ENCODE measurements at places on chromosomes 11 and 22.

GRCh38 chr22:29642694-29643093, 39.3 kb downstream of the NF2 start:
- no peak for DNase-seq

- DNase-seq = no peak
Observed at GRCh38 chr11:46834821-46835220, 11.3 kb downstream of the CKAP5 start.

DNA sequence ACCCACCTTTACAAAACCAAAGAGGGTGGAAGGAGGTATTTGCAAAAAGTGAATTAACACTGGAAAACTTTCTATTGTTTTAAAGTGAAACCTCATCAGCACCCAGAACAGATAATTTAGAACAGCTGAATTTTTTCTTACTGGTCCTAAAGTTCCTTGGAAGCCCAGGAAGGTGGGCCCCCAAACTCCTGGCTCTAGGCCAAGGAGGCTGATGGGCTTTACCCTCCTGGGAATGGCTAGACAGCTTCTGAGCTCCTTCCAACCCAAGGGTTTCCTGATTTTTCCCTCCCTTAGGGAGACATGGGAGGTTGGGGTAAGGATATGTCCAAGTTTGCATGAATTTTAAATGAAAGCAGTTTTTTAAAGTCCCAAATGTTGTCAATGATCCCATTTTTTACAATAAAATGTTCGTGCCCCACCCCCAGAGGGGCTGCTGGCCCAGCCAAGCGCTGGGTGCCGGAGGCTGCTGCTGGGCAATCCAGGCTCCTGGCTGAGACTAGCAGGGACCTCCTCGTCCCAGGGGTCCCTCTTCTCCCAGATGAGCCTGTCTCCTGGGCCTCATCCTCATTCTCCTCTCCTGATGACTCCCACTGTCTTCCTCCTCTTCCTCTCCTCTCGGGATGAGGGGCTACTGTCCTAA, 28.4 kb downstream of the RELT start:
- DNase-seq = no peak

DNA sequence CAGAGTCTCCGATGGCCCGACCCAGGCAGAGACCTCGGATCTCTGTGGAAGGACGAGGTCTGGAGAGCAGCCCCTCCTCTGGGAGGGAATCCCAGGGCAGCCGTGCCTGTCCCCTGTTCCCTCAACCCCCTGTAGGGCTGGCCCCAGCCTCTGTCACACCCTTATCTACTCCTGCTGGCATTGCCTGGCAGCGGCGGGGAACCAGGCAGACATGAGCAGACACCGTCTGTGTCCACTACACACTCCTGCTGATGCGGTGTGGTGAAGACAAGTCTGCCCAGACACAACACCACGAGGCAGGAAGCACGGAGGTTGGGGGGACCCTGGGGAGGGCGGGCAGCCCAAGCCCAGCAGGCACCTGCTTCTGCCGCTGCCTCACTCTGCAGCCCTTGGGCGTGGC, 52.5 kb upstream of the A4GALT start:
- no peak for DNase-seq

DNA sequence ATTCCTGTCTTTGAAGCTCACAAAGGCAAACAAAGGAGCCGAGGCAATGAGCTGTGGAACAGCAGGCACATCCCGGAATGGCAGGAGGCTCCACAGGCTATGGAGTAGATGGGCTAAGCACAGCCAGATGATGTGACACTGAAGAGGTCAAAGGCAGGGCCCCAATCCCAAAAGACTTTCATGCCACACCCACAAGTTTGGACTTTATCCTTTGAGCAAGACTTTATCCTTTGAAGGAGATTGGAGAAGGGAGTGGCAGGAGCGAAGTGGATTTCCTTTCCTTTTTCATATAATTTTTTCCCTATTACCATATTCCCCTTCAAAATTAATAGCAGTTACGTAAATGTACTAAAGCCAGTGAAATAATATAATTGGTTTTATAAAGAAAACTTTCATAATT, 379.4 kb downstream of the CADM1 start:
- no peak for DNase-seq

- DNase-seq = no peak
Observed at GRCh38 chr22:31119026-31119717, 3.6 kb upstream of the INPP5J start.

GRCh38 chr11:124514131-124514530, 29.3 kb downstream of the OR8B12 start:
- DNase-seq = no peak

DNA sequence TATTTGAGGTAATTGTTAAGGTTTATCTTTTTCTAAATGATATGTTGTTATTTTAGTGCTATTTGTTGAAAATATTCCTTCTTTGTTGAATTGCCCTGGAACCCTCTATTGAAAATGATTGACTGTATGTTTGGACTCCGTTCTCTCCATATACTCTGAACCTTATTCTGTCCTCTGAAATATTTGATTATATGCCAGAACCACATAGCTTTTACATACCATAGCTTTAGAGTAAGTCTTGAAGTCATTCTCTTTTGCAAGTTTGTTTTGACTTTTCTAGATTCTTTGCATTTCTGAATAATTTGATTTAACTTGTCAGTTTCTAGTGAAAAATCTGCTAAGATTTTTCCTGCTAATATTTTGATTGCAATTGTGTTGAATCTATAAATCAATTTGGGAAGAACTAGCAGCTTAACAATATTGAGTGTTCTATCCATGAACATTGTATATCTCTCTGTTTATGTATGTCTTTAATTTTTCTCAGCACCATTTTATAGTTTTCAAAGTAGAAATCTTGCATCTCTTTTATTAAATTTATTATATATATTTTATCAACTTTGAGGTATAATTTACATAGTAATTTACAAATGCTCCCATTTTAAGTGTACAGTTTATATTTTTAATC, 51.7 kb upstream of the PITPNB start:
- no peak for DNase-seq

DNA sequence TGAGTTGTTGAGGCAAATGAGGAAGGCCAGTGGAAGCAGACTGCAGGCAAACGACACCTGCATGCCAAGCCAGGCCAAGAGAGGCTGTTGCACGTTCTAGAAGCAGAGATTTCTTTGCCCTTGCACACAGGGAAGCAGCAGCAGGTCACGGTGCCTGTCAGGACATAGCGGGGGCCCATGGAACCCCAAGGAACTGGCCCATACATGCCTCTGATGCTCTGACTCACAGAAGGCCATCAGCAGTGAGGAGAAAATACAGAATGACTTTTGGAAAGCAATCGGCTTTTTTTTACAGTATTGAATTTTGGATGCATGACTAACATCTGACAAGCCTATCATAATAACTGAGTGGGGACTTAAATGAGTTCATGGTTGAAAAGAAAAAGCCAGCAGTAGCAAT, 123.9 kb downstream of the MPPED1 start:
- no peak for DNase-seq

- DNase-seq = no peak
Observed at GRCh38 chr11:119091178-119091577, 6.5 kb downstream of the HMBS start.

GRCh38 chr22:31134688-31135087, 5.6 kb downstream of the PLA2G3 start:
- no peak for DNase-seq

GRCh38 chr11:65503368-65503948, 4.6 kb downstream of the MALAT1 start:
- no peak for DNase-seq

DNA sequence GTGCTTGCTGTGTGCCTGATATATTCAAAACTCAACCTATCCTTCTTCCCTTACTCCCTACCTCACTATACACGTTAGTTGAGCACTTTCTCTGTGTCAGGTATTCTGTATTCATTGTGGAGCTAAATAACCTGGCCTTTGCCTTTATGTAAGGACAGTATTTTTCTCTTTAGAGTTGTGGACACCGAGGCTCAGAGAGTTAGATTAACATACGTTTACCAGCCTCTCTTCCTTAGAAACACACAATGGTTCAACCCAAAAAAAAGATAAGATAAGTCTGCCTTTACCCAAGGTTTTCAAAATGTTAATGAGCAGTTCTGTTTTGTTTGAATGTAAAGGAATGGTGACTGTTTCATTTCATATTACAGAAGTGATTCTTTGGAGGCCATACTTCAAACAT, 45.0 kb downstream of the CBL start:
- DNase-seq = no peak

DNA sequence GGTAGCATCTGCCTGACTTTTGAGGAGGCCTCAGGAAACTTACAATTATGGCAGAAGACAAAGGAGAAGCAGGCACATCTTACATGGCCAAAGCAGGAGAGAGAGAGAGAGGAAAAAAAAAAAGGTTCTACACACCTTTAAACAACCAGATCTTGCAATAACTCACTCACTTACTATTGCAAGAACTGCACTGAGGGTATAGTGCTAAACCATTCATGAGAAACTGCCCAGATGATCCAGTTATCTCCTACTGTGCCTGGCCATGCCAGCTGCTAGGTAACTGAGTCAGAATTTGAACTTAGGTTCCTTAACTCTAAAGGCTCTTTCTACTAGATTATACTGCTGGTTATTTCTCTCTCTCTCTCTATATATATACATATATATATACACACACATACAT, 7.3 kb downstream of the HORMAD2 start:
- no peak for DNase-seq

DNA sequence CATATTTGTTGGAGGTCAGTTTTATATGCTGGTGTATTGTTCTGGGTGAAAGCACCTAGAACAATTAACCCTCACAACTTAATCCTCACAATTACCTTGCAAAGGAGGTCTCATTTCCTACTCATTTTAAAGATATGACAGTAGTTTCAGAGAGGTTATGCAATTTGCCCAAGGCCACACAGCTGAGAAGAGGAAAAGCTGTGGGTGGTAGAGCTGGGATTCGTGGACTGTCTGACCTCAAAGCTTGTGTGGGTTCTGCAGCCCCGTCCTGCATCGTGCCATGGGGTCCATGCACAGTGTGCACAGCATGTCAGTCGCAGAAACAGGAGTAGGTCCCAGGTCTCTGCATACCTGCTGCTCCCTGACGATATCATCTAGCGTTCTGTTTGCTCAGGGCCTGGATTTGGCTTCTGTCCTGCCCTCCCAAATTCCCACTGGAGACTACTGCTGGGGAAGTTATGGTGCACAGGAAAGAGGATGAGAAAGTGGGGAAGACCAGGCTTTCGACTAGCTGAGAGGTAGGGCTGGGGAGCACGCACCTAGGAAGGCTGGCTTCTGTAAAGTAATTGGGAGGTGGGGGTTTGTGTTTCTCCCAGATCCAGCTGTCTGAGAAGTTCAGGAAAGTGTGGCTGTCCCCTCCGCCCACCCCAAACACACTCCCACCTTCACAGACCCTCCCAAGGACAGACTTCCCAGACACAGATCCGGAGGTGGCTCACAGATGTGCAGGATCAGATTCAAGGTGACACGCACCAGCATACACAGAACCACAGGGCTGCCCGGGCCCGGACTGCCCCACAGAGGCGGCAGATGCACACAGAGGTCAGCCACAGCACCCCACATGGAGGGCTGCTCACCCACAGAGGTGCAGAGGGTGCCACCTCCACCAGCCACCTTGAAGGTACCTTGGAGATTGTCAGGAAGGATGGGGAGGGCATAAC, 2.0 kb downstream of the BACE1 start:
- no peak for DNase-seq

- no peak for DNase-seq
Observed at GRCh38 chr22:45278125-45278524, 6.6 kb upstream of the UPK3A start.

GRCh38 chr11:70908223-70908622, 344.2 kb downstream of the SHANK2 start:
- DNase-seq = no peak

- DNase-seq = no peak
Observed at GRCh38 chr11:133146697-133147306, 385.5 kb downstream of the OPCML start.

DNA sequence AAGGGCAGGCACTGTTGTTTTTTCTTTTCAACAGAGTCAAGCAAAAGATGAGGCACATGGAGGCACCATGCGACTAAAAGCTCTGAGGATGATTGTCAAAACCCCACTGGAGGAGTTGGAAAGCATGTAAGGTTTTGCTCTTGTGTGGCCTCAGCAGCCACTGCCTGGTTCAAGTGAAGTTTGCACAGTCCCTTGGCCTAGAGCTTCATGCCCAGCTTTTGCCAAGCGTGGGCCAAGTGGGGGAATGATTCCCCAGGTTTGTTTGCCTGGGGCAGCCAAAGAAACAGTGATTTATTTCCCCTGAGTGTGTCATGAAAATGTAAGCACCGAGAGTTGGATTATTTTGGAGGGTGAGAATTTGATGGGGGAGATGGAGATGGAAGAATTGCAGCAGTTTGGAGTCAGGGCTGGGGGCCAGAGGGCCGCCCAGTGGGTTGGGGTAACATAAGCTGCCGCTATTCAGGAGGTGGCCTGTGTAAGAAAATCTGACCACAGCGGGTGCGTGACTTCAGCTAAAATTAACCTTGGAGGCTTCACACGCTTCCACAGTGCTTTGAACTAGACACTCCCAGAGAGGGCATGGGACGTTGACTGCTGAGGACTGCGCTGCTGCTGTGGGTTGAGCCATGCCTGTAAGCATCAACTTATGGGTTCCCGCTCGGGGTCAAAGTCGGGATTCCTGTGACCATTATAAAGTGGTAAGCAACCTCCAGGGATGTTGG, 100.7 kb downstream of the NAV2 start:
- no peak for DNase-seq

DNA sequence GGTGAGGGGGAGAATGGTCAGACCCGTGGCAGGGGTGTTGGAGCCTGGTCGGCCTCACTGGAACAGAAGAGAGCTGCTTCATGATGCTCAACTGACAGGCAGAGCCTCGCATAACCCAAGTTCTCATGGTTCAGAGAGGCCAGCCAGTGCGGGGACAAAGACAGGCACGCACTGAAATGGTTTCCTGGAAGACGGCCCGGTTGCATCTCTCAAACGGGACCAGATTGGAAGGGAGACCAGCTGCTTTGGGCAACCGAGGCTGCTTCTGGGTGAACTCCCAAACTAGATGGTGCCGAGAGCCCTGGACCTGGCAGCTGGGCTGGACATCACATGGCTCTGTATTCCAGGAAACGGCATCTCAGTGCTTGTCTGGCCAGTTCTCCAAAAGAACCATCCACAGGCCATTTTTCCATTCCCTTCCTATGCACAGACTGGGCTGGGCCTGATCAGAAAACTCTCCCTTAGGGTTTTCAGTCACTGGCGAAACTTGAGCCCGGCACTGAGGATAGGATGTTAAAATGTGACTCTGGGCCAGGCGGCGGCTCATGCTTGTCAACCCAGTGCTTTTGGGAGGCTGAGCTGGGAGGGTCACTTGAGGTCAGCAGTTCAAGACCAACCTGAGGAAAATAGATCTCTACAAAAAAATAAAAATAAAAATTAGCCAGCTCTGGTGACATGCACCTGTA, 80.1 kb upstream of the PRODH start:
- DNase-seq = no peak

DNA sequence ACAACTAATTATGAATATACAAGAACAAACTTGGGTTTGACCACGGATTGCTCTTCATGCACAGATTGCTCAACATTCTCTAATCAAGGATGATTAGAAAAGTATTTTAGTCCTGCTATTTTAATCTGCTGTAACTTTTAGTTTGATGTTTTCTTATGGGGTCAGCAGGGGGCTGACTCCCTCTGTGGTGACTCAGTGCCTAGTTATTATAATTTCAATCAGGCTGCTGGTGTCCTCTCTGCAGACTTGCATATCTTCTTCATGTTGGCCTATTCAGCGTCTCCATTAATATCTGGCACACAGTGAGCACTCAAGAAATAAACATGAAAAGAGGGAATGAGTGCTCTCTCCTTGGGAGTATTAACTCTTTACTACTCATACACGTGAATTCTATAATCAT, 223.8 kb upstream of the DDI1 start:
- no peak for DNase-seq

GRCh38 chr22:31830721-31831070, 76.9 kb downstream of the DEPDC5 start:
- DNase-seq = no peak
